ENCODE measurements at places on chromosomes 4 and X.

DNA sequence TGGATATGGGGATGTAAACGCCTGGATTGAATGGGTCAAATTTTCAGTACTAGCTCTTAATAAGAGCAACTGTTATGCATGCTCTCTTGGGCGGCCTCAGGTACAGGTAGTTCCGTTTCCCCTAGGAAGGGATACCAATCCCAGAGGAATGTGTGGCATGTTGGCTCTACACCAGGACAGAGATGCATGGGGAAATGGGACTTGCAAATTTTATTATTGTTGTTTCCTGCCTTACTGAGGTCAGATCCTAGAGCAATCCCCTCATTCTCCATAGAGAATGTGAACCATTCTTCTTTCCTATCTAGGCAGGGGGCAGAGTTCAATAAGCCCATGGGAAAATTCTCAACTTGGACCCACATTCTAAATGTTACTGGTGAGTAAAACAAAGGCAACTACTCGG lies 361.8 kb upstream of the FGF16 start:
- DNase-seq: no peak

DNA sequence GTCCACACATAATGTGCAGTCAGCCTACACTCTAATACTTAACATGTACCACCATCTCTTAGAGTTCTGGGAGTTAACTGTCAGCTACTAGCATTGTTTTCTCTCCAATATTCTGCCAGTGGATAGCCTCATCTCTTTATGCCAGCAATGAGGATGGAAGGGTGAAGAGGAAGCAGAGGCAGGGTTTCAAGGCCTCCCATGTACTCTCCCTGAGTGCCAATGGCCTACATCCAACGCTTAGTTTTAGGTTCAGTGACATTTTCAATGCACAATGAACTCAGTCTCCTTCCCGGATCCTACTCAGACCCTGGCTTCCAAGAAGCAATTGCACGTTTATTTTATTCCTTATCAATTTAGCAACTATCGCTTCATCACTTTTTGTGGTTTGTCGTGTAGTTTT lies 686.1 kb downstream of the DMD start:
- DNase-seq: no peak

DNA sequence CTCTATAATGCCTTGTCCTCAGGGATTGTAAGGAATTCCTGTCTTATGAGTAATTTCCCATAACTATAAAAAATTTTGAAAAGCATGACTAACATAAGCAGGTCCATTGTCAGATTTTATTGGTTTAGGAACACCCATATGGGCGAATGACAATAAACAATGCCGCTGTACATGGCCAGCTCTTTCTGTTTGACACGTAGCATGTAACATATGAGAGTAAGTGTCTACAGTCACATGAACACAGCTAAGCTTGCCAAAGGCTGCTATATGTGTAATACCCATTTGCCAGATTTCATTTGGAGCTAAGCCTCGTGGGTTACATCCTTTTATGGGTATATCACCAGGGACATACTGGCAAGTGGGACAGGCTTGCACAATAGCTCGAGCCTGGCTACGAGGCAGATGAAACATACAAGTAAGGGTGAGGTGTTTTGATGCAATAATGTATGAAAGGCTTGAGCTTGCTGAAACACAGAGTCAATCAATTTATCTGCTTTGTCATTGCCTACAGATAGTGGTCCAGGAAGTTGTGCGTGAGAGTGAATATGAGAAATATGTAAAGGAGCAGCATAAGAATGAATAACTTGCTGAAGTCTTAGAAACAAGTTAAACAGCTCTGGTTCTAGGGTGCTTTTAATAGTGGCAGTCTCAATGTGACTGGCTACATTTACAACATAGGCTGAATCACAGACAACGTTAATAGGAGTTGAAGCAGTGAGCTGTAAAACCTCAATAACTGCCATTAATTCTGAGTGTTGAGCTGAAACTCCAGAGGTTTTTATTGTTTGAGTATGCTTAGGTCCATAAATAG lies 67.4 kb upstream of the UGT2B10 start:
- DNase-seq: no peak

- no peak for DNase-seq
Observed at GRCh38 chr4:87848622-87849351, 16.0 kb downstream of the MEPE start.

Data from NK-92 treated with Interleukin-12 subunit alpha and Interleukin-12 subunit beta, amount 100 ng/mL, for 24 hours (cell line).